ENCODE measurements at places on chromosomes 2 and 18.

DNA sequence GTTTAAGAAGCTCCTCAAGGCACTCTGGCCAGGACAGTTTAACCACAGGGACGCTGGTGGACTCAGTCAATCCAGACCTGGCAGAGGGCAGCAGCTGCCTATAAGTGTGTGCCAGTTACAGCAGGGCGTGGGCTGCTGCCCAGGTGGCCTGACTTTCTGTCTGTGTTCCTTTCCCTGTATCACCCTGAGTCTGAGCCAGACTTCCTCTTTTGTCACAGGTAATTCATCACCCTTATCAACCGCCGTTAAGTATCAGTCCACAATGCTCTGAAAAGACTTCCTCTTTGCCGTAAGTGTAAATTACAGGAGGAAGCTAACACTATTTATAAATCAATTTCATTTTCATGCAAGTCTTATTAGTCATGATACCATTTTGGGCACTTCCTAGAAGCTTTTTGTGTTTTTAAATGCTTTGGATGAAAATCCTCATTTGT lies 7.0 kb downstream of the LPIN1 start:
- DNase-seq = peak; percentile 52
- no peaks in the 10 kb centered on the region for H3K27me3 ChIP-seq
- H3K27ac ChIP-seq = peak overlapping the region; percentile 96
- H3K4me1 ChIP-seq = peaks cover 90% of the 10 kb centered on the region
- peaks cover 6% of the 10 kb centered on the region for H3K36me3 ChIP-seq

DNA sequence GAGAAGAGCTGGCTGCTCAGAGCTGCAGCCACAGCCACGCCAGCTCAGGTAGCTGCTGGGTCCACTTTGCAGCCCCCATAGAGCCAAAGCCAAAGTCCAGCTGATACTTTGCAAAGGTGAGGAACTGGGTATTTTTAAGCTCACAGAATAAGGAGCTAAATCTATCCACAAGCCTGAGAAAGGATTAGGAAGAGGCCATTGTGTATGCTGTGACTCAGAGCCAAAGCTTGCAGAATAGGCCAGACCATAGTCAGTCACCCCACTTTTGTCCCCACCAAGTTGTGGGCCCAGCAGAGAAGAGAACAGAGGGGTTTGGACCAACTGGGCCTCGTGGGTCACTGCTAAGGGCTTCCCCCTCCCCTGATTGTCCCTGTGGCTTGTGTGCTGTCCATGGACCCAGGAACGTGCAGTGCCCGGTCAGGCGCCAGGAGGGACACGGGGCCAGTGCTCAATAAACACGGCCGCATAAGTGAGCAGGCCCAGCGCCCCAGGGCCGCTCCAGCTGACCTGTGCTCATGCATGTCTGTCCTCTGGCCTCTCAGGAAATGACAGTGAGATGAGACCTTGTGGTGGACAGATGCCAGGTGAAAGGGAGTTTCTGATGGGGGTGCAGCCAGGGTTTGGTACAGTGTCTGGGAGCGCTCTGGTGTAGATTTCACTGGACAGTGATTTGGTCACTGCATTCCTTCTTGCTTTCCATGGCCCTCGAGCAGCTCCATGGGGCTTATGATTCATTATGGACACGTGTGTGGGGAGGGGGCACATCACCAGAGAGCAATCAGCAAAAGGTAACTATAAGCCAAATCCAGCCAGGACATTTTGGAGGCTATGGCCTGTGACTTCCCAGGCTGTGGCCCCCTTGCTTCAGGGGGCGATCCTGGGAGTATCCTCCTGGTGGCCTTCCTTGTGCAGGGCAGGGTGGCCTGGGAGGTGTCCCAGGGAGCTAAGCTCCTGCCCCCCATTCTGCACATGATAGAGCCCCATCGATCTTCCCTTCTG lies 31.3 kb downstream of the MAL start:
- DNase-seq = no peak
- H3K27me3 ChIP-seq = peaks cover 17% of the 10 kb centered on the region
- no peak overlapping the region for H3K27ac ChIP-seq
- peaks cover 2% of the 10 kb centered on the region for H3K4me1 ChIP-seq

DNA sequence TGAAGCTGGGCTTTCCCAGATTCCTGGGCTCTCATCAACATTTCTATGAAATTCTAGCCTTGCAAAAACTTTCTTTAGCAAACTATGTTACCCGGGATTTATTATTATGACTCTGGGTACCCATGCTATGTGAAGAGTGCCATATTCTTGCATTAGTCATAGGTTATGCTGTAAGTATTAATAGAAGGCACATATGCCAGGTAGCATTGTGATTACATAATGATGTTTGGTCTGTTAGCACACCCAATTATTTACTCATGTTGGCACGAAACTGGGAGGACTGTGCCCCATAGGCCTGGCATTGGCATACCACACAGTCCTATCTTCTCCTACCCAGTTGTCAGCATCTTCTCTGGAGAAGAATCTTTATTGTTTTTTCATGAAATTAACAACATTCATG lies 171.0 kb downstream of the SLC4A3 start:
- DNase-seq = no peak
- no peak overlapping the region for H3K4me3 ChIP-seq
- no peaks in the 10 kb centered on the region for H3K36me3 ChIP-seq
- H3K4me1 ChIP-seq = no peaks in the 10 kb centered on the region
- no peaks in the 10 kb centered on the region for H3K27me3 ChIP-seq

DNA sequence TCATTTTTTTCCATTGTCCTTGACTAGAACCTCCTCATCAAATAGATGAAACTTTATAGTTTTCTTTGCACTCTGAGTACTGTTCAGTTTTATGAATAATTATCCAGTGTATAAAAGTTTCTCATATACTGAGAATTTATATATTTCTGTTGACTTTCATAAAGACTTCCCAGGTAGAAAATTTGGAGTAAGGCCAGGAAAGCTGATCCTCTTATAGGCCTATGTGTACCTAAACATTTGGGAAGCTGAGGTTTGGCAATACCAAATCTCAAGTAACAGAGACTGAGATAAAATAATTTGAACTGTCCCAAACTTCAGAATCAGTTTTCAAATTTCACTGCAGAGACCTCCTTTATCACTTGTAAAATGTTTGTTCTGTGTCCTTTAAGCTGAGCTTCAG lies 43.4 kb downstream of the CCDC102B start:
- no peak for DNase-seq
- H3K4me3 ChIP-seq = no peak overlapping the region
- no peaks in the 10 kb centered on the region for H3K27me3 ChIP-seq
- no peaks in the 10 kb centered on the region for H3K4me1 ChIP-seq

DNA sequence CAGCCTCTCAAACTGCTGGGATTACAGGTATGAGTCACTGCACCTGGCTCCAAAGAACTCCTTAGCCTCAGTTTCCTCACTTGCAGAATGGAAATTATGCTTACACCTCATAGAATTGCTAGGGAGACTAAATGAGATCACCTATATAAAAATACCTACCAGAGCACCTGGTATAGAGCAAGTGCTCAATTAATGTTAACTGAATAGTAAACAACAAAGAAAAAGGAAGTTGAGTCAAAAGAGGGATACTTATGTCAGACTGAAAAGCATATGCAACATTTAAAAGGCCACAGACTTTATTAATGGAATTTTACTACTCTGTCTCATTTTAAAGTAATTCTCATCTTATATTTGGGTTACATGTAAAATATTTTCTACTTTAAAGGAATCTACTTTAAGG lies 138.3 kb upstream of the SMAD7 start:
- H3K36me3 ChIP-seq = peaks cover 51% of the 10 kb centered on the region
- H3K27ac ChIP-seq = no peak overlapping the region
- H3K27me3 ChIP-seq = no peaks in the 10 kb centered on the region
- no peak for DNase-seq
